ENCODE measurements at places on chromosomes 2 and 18.

DNA sequence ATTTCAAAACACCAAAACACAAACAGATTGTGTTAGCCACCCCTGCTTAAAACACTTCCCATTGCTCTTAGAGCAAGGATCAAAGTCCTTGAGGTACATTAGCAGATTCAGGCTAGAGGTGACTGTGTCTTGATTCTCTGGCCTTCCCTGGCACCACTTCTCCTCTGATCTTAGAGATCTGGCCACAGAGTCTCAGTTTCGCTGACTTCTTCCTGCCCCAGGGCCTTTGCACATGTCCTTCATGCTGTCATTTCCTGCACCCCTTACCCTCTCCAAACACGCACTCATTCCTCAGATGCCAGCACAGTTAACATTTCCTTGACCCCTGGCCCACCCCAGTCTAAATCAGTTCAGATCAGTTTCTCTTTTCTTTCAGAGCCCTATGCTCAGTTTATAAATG, 16.9 kb downstream of the CXCR4 start:
- DNase-seq: no peak

DNA sequence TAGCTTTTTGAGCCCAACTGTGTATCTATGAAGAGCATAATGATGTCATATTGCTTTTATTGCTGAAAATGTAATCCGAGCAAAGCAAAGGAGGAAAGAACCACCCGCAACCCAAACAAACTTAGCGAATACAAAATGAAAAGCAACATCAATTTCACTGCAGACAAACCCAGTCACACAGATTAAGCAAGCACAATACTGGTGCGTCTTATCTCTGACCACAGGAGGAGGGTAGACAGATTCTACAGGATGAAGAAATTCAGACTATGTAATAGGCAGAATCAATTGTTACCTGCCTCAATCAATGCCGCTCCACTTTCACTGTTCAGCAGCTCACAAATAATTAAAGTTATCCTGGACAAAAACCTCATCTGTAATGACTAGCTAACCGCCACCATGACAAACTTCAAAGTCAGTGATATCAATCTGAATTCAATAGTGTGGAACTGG, 115.5 kb upstream of the SP3 start:
- DNase-seq: no peak

DNA sequence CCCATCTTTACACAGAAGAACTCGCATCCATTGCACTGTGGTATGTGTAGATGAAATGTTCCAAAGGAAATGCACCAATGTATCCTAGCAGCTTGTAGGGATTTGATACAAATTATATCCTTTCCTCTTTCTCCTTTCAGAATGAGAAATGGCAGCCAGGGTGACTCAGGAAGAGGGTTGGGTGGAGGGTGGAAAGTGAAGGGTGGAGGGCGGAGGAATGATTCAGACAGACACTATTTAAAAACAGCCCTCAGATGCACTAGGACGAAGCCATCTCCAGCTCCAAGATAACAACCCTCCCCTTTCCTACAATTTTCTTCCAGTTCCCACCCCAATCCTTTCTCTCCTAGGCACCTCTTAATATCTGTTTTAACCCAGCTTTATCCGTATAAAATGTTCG, 96.2 kb upstream of the STK39 start:
- DNase-seq: no peak

DNA sequence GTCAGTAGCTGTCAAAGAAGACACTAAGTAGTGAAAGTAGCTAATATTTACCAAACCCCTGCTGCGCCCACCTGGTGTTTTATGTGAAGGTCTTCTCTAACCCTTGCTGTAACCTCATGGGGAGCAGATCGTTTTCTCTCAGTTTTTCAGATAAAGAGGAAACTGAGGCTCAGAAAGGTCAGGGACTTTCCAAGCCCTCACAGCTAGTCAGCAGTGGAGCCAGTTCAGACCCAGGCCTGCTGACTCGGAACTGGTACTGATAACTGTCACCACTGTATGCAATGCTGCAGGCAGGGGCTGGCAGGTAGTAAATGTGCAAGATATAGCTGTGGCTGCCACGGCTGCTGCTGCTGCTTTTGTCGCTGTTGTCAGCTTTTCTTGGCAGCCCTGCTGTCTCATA, 69.1 kb downstream of the LRRFIP1 start:
- DNase-seq: no peak

GRCh38 chr2:69777786-69778105, 35.8 kb downstream of the ANXA4 start:
- DNase-seq: no peak

DNA sequence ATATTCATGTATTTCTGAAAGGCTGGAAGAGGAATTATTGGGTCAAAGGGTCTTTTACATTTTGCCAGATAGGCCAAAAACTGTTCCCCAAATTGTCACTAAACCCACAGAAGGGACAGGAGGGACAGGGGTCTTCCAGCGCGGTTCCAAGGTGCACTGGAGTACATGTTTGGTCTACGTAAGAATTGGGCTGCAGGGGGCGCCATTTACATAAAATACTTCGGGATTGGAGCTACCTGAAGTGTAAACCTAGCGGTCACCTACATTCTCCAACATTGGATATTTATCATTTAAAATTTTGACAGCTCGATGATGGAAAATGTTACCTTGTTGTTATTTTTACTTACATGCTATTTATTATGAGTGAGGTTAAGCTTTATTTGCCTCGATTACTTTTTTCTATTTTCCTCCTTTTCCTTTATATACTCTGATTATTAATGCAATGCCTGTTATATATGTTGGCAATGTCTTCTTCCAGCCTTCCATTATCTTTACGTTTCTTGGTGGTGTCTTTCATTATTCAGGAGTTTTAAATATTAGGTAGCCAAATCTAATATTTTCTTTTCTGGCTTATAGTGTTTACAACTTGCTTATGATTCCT, 43.0 kb upstream of the RAB6C start:
- no peak for DNase-seq

DNA sequence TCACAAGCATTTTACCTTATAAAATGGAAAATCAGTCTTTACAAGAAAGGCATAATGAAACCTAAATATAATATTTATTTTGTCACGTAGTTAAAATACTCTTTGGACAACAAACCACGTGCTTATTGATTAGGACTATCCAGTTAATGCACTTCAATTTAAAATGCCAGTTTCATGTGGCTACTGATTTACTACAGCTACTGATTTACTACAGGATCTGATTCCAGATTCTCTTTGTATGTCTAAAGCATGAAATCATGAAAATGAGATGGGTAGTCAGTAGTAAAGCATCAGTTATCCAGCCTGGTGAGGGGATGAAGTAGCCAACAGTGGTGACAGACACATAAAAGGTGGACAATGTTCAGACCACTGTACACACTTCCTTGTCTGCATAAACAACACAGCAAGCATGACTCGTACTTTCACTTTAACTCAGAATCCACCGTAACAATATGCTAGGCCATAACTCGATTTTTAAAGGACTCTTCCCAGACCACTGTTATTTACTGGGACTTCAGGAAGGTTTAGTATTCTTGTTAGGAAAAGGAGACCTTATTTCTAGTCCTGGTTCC, 24.9 kb downstream of the ACAA2 start:
- no peak for DNase-seq

DNA sequence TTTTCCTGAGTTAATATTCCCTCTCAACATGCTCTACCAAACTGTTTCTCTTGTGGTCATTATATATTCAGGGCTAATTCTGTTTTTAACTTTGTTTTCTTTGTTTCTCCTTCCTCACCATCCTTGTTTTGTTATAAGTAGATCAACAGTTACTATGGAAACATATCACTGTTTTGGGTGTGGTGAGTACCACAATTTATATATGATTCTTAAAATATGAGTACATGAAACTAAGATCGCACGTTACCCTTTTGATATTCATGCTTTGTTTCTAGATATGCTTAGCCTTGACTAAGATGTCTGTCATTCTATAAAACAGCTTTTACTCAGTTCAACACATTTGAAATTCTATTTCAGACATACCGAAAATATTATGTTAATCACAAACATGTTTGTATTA, 232.3 kb upstream of the ITGA4 start:
- no peak for DNase-seq

GRCh38 chr18:21714474-21714873, 9.9 kb upstream of the ABHD3 start:
- DNase-seq: no peak

- DNase-seq: no peak
Observed at GRCh38 chr2:232887171-232887850, 17.2 kb downstream of the SNORC start.

- DNase-seq: no peak
Observed at GRCh38 chr2:159454185-159454584, 162.2 kb downstream of the BAZ2B start.

DNA sequence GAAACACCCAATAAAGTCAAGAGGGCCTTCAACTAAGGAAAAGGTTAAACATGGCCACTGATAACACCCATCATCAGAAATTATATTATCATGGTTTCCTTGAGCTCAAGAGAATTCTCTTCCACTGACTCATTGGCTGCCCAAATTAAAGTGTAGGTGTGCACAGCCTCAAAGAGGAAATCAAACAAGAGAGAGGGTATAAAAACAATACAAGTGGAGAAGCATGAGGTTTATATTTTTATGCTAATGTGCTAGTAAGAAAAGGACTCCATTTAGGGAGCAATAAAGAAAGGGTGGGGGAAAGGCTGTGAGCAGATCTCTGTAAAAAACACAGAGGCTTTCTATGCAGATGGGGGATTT, 168.8 kb upstream of the VRK2 start:
- no peak for DNase-seq

DNA sequence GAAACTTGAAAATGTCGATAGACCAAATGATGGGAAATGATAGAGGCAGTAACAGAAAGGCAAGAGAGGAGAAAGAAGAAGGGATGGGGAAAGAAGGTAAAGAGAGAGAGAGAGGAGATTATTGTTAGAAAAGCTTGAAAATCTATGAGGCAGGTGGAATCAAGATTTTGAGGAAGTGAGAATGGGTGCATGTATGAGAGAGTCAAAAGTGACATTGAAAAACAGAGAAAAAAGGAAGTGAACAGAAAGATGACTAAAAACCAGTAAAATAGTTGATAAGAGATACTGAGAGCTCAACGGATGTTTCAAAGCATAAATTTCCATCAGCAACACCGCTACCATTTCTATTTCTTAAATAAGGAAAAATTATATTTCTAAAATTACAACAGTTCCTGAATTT, 327.4 kb upstream of the CWC22 start:
- DNase-seq: no peak

- DNase-seq: no peak
Observed at GRCh38 chr2:38298539-38298938, 78.5 kb downstream of the ATL2 start.

- DNase-seq: no peak
Observed at GRCh38 chr2:232872826-232873225, 2.8 kb downstream of the SNORC start.

DNA sequence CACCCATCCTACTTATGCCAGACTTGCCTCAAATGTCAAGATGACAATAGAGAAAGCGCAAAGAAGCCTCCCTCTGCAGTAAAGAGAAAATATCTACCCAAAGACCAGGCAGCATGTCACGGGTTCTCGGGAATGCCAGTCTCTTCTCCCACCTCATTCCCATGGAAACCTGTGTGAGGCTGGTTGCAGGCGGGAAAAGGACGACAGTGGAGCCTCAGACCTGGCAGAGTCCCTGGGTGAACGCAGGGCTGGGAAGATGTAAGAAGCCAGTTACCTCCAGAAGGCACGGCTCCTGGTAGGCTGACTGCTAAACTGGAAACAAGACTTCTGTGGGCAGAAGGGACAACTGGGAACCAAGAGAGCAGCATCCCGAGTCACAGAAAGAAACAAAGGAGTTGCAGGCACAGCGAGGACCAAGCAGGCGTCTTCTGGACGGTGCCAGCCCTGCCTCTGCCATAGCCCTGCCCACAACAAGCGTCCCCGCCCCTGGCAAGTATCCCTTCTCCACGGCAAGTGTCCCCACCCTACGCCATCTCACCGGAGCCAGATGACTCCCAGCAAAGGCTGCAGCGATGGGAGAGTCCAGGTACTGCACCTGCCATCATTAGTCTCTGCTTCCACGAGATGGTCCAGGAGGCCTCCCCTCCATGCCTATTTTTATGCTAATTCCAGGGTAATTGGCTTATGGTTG, 440.8 kb upstream of the MYT1L start:
- no peak for DNase-seq

DNA sequence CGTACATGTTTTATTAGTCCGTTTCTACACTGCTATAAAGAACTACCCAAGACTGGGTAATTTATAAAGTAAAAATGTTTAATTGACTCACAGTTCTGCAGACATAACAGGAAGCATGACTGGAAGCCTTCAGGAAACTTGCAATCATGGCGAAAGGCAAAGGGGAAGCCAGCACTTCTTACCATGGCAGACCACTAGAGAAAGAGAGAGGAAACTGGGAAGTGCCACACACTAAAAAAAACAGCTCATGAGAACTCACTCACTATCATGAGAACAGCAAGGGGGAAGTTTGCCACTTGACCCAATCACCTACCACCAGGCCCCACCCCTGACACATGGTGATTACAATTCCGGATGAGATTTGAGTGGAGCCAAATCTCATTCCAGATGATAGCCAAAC, 466.2 kb downstream of the IRS1 start:
- DNase-seq: no peak

DNA sequence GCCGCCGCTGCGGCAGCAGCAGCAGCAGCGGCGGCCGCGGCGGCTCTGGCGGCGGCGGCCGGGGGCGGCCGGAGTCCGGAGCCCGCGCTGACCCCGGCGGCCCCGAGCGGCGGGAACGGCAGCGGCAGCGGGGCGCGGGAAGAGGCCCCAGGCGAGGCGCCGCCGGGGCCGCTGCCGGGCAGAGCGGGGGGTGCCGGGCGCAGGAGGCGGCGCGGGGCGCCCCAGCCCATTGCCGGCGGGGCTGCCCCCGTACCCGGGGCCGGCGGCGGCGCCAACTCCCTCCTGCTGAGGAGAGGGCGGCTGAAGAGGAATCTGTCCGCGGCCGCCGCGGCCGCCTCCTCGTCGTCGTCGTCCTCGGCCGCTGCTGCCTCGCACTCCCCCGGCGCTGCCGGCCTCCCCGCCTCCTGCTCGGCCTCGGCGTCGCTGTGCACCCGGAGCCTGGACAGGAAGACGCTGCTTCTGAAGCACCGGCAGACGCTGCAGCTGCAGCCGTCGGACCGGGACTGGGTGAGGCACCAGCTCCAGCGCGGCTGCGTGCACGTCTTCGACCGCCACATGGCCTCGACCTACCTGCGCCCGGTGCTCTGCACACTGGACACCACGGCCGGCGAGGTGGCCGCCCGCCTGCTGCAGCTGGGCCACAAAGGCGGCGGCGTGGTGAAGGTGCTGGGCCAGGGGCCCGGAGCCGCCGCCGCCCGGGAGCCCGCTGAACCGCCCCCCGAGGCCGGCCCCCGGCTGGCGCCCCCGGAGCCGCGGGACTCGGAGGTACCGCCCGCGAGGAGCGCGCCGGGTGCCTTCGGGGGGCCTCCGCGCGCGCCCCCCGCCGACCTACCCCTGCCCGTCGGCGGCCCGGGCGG, 646 bp downstream of the PHLPP1 start:
- DNase-seq: peak; percentile 17

GRCh38 chr2:223488814-223489213, 113.3 kb downstream of the SCG2 start:
- no peak for DNase-seq

DNA sequence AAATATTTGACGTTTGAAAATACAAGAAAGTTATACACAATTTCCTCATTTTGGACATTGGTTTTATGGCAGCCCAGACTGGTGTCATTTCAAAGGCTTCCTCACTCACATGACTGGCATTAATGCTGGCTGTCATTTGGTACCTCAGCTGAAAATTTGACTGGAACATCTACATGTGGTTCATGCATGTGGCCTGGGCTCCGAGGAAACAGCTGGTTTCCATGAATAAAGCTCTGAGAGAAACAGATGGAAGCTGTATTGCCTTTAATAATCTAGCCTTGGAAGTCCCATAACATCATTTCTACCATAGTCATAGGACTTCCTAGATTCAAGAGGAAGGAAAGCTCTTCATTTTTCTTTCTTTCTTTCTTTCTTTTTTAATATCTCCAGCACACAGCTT, 42.9 kb upstream of the RIT2 start:
- no peak for DNase-seq

Measured in stimulated activated CD8-positive, alpha-beta memory T cell treated with anti-CD3 and anti-CD28 coated beads, Interleukin-15, amount 100 ng/mL, for 1 hour (primary cell).